ENCODE measurements at places on chromosomes 13 and 19.
A peak's percentile ranks its signal among the peaks of the same experiment; 100 is the strongest.

DNA sequence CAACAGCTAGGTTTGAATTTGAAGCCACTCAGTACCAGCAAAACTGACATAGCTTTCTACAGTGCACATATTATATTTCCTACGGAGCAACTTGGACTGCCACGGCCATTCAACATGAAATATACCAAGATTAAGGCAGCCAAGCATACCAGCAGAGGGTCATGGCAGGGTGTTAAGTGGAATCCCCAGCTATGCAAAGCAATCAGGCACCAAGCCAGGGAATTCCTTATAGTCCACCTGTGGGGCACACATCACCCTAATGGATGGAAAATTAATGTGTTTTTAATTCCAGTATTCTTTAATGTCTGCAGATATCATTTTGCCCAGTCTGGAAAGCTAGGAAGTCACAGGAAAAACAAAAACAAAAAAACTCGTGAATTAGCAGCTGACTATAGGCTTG is 1190.3 kb downstream of the EFNB2 start:
- no peak for DNase-seq

GRCh38 chr13:106096661-106097092 is 438.8 kb downstream of the EFNB2 start:
- DNase-seq = no peak

DNA sequence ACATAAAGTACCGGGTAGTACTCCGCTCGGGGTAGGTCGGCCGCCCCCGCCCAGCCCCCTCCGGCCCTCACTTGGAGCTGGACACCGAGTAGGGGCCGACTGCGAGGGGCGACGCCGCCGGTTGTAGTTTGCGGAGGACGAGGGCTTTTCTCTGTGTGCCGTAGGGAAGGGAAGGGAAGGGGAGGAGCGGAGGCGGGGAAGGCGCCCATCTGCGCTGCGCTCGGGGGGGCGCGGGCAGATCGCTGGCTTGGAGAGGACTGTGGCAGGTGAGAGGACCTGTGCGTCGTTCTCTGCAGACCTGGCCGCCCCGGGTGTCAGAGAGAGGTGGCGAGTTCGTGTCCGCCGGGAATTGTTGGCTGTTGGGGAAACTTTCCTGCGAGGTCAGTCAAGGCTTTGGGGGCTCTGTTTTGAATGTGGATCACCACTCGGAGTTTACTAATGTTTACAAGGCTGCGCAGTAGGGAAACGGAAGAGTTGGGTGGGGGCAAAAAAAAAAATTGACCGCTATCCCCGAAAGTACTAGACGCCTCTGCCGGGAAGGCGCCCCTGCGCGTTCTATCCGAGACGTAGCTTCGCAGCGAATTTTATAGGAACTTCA is 1.4 kb downstream of the ING1 start:
- DNase-seq = peak; percentile 49

- no peak for DNase-seq
These were observed 364.0 kb downstream of the KCTD12 start for GRCh38 chr13:76522083-76522755.

- peak; percentile 88 for DNase-seq
These were observed 14.0 kb downstream of the ELF1 start for GRCh38 chr13:41004875-41005693.

GRCh38 chr19:49210901-49211451 is 53.4 kb downstream of the TRPM4 start:
- no peak for DNase-seq

DNA sequence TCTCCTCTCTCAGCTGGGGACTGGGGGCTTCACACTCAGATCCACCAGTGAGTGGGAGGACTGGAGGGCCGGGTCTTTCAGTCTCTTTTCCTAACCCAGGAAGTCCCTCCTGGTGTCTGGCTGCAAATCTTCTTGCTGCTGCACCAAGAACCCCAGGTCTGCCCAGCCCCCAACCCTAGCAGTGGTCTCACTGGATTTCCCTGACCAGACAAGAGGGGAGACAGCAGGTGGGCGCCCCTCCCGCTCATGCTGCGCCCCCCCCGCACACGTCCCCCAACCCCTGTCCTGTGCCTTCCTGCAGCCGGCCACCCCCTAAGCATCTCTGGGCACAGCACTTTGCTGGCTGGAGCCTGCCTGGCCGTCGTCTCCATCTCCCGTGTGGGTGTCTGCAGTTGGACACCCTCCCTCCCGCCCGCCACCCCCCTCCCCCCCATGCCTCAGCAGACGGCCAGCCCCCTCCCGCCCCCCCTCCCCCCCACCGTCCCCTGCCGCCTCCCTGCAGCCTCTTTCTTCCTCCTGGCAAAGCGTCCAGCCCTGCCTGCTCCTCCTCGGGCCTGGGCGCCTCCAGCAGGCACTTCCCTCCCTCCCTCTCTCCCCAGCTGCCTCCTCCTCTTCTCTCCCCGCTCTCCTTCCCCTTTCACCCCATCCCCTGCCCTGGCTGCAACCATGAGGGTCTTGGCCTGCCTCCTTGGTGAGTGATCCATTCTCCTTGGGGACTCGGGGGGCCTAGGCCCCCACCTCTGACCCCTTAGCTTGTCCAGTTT is at the start of gene SSC5D:
Gene SSC5D (plus strand): TSS at position 513 of the 764 bp plus-strand sequence. CDS start 154 bp downstream, at position 667.
- DNase-seq = no peak

DNA sequence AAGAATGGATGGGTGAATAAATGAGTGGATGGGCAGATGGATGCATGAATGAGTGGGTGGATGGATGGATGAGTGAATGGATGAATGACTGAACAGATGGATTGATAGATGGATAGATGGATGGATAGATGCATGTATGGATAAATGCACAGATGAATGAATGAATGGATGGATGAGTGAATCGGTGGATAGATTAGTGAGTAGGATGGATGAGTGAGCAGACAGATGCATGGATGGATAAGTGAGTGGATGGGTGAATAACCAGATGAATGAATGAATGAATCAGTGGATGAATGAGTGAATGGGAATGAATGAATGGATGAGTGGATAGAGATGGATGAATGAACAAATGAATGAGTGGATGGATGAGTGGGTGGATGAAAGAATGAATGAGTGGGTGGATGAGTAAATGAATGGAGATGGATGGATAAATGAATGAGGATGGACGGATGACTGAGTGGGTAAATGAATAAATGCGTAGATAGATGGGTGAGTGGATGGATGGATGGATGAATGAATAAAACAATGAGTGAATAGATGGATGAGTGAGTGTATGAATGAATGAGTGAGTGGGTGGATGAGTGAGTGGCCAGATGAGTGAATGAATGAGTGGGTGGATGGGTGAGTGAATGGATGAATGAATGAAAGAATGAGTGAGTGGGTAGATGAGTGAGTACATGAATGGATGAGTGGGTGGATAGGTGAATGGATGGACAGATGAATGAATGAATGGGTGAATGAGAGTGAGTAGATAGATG is 13.0 kb downstream of the GAS6 start:
- no peak for DNase-seq

DNA sequence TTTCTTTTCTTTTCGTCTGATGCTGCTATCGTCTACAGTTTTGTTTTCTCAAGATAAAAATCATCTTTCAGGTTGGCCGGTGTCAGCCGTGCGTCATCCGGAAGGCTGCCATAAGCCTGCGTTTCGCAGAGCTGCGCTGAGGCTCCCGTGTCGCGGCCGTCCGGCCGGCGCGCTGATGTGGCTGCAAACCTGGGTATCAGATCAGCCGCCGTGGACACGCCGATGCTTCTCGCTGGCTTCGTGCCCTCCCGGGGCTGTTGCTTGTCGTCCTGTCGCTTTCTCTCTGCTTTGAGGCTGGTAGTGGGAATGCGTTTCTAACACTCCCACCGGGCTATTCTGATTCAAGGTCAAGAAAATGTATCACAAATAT is 45.9 kb upstream of the TFDP1 start:
- DNase-seq = no peak

DNA sequence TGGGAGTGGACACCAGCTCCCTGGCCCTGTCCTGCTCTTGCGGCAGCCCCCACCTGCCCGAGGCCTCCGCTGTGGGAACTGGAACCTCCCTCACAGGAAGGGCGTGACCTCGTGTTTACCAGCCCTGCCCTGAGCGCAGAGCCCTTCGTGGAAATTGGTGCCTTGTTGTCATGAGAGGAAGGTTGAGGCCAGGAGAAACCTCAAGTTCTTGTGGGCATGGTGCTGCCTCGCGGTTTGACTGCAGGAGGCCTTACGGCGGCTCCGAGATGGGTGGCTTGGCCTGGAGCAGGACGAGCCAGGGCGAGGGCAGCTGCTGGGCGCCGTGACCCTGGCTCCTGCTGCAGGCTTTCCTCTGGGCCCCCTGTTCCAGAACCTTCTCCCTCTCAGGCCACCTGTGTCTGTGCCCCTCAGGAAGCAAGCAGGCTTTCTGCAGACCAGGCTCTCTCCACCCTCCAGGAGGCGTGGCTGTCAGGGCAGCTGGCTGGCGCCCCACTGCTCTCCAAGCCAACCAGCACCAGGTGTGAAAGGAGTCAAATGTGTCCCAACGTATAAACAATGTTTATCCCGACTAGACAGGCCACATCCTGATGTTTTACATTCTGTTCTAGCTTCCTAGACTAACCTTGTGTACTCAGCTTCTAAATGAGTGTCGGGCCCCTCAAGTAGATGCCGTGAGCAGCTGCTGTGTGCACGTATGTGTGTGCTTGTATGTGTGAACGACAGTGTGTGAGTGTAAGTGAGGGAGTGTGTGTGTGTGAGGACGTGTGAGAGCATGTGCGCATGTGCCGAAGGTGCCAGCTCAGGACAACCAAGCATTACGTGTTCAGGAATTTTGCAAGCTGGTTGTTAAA is 10.4 kb upstream of the RASA3 start:
- DNase-seq = peak; percentile 76

DNA sequence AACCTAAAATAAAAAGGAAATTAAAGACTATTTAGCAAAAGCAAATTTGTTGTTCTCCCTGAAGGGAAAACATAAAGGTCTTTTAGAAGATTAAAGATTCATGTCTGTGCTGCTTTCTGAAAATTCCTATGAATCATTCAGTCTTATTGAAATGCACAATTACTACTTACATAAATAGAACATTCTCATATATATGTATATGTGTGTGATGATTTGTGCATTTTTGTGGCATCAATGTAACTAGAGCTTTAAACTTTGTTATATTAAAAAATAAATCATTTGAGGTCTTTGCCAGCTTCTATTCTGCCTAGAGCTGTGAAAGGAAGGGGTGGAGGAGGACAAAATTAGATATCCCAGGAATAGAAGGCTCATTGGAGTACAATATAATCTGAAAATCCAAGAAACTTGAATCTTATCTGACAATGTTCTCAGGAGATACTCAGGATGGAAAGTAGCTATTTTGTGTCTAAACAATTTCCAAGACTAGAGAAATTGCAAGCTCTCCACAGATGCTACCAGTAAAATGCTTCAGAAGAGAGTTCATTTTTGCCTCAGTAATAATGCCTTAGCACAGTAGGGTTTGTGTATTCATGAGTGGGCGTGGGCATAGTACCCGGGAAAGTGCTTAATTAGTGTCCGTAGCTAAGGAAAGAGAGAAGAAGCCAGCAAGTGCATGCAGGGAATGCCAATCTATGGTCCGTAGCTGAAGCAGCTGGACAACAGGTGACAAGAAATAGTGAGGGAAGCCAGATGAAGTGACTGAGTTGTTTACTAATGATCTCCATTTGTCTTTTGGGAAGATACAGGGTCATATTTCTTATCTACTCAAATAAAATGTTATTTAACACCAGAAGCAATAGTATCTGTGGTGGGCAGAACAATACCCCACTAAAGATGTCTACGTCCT is 395.5 kb upstream of the NBEA start:
- DNase-seq = no peak

GRCh38 chr13:40271931-40272775 is 394.3 kb downstream of the FOXO1 start:
- DNase-seq = peak; percentile 4

DNA sequence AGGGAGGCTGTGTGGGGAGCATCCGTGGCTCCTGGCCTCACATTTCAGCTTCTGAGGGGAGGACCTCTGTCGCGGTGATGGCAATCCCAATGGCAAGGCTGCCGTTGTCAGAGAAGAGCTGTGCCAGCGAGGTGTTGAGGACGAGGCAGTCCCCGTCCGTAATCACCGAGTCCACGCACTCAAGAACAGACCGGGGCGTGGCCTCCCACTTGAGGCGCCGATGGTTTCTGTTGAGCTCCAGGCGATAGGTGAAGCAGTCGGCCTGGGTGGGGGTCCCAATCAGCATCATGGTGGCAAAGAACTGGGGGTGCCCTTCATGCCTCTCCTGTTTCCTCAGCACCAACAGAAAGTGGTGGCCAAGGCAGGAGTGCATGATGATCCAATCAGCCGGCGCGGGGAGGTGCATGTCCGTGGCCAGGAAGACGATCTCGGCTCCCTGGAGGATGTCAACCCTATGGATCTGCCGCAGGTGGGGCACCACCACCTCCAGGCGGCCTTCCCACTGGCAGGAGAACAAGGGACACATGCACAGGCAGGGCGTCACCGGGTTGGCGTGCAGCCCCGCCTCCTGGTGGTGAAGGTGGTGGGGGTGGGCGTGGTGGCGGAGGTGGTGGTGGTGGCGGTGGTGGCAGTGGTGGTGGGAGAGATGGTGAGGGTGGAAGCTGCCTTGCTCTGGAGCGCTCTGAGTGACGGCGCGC is 68.1 kb downstream of the SIAH3 start:
- DNase-seq = no peak

DNA sequence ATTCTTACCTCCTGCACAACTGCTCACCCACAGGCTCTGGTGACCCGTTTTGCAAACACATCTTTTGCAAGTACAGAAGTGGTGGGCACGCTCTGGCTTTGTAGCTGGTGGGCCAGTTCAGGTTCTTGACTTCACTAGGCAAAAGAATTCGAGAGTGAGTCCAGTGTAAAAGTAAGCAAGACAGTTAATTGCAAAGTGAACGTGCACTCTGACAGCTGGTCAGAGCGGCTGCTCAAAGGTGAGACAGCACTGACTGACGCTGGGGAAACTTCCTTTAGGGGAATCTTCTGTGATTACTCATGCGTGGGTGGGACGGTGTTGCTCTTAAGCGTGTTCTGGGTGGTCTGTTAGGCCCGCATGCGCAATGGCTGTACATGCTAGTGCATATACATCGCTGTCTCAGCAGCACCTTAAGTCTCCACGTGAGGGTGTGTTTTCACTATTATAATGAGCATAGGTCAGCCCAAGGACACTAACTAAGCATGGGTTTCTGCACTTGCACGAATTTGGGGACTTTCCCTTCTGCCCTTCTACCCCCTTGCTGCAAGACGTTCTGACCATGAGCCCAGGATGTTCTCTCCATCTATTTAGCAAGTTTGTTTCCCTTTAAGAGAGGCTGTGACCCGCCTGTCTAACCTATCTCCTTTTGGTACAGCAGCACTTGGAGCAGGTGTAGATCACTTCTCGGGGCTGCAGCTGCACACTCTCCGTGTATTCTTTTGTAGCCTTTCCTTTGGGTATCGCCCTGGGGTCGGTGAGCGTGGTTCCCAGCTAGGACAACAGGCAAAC is 30.2 kb upstream of the CD33 start:
- DNase-seq = peak; percentile 31

Measured in activated CD4-positive, alpha-beta T cell treated with anti-CD3 and anti-CD28 coated beads, Interleukin-10, Interleukin-2, amounts not matched to agents 100 ng/mL and 50 ng/mL, durations not matched to agents 16 hours and 8 hours (primary cell).